Epithelial cell of alveolus of lung (primary cell): ENCODE measurements at places on chromosomes 6 and 20. TPM values are rescaled to one million over a fixed set of nuclear protein-coding genes. Genes with fewer than 3 reads are reported as not detected.

Gene PRIM2
- total RNA-seq: 10.5 and 25.6 TPM in 2 replicates

Gene FAXC
- 2.2 and 3.8 TPM in 2 replicates for total RNA-seq

Gene CLVS2
- total RNA-seq: under 0.01 TPM in 1 of 2 replicates, not detected in the other

Gene TREML4
- 0.13 TPM in 1 of 2 replicates, not detected in the other for total RNA-seq

Gene SLC22A23
- 3.7 and 6.5 TPM in 2 replicates for total RNA-seq
